Stimulated activated CD4-positive, alpha-beta T cell treated with anti-CD3 and anti-CD28 coated beads, Interleukin-12 subunit alpha, Interleukin-12 subunit beta, amount 100 ng/mL, for 4 hours (primary cell): ENCODE measurements at places on chromosomes 4 and X.

- no peak for DNase-seq
Observed at GRCh38 chr4:111037591-111038360, 414.9 kb upstream of the PITX2 start.

- DNase-seq = no peak
Observed at GRCh38 chr4:147785129-147785528, 53.2 kb downstream of the ARHGAP10 start.

GRCh38 chr4:7414736-7415510 lies 19.8 kb downstream of the PSAPL1 start:
- no peak for DNase-seq

DNA sequence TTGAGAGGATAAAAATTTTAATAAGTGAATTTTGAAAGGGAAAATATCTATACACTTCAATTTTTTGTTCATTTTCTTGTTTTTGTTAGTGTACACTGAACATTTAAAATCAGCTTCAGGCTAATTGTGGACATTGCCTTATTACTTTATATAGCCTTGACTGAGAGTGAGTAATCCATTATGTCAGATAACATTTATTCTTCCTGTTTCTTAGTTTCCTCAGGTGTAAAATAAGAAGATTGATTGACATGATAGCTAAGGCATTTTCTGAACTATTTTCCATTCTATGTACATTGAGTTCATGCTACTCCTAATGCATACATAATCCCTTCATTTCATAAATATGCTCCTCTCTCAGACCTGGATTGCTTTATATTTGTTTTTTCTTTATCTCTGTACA lies 607.3 kb upstream of the AADAT start:
- no peak for DNase-seq

DNA sequence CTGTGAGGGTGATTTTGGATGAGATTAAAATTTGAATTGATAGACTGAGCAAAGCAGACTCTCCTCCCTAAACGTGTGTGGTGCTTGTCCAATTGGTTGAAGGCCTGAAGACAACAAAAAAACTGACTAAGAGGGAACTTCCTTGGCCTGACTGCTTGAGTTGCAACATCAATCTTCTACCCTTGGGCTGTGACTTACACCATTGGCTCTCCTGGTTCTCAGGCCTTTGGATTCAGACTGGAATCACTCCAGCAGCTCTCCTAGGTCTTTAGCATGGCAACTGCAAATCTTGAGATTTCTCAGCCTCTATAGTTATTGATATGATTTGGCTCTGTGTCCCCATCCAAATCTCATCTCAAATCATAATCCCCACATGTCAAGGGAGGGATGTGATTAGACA lies 49.7 kb upstream of the IGFBP7 start:
- no peak for DNase-seq

DNA sequence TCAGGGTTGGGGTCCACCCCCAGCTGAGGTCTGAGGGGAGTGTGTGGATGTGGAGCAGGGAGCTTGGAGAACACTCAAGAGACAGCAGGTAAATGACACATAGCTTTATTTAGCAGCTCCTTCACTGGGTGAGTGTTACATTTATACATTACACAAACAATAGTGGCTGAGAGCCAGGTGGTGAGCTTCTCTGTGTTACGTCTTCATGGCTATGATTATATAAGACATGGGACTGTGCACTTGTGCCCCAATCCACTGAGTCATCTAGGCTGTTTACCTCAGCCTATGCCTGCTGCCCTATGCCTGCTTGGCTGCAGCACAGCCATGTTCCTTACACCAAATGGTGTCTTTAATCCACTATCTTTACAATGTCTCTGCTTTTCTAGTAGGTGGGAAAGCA lies 459.6 kb downstream of the AFF2 start:
- DNase-seq = no peak

GRCh38 chr4:1226144-1226481 lies 22.8 kb downstream of the CTBP1 start:
- DNase-seq = no peak

GRCh38 chr4:114209584-114209983 lies 230.1 kb upstream of the ARSJ start:
- no peak for DNase-seq

GRCh38 chrX:110210417-110211139 lies 107.3 kb downstream of the AMMECR1 start:
- no peak for DNase-seq

- DNase-seq = no peak
Observed at GRCh38 chr4:35689870-35690269, 554.4 kb downstream of the ARAP2 start.

DNA sequence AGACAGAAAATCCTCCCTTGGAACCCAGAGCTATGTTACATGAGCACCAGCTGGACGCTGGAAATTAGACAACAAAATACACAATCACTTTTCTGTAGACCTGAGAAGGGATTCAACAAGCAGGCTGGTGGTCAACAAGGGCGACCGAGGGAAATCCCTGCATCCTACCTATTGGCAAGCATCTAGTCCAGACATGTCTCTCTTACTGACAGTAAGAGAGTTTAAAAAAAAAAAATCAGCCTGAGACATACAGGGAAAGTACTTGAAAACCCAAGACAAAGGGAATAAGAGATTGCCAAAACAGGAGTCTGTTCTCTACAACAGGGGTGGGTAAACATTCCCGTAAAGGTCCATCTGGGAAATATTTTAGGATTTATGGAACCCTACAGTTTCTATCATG lies 108.0 kb downstream of the KDR start:
- no peak for DNase-seq

DNA sequence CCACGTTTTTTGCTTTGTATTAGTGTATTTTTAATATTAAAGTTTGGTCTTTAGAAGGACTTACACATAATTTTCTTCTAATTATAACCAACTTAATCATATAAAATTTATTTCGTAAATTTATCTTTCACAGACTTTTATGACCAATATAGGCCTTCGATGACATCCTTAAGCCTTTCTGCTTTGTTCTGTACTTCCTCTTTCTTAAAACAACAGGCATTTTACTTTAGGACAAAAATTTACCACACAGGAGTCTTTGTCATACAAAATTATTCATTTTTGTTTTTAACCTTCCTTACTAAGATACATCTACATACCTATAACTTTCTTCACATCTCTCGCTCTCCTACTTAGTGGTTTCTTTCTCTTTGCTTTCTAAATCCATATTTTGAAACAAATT lies 56.3 kb downstream of the RGS12 start:
- no peak for DNase-seq

DNA sequence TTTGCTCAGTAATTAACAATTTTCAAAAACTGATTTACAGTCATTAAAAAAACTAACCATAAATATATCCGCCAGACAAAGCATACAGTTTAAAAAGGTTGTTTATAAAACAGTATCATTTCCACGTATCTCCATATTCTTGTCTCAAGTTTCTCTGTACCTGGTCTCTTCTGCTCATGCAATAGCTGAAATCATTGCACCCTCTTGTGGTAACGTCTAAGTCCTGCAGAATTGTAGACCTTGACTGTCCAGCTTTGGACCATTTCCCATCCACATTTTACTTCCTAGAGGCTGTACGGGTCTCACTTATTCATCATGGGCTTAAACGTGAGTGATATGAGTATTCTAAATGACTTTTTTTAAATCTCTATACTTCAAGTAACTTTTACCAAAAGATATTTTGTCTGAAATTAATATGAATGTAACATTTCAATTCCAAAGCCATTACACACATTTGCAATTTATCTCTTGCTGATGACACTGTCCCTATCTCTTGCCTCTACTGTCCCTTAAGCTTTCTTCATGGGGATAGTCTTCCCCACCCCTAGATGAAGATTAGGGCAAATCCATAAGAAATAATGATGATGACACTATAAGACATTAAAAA lies 118.5 kb downstream of the BTC start:
- DNase-seq = no peak
